Renal cortical epithelial cell (primary cell): ENCODE measurements at places on chromosomes 13 and 19. TPM values are rescaled to one million over a fixed set of nuclear protein-coding genes. Genes with fewer than 3 reads are reported as not detected.
A peak's percentile ranks its signal among the peaks of the same experiment; 100 is the strongest.

DNA sequence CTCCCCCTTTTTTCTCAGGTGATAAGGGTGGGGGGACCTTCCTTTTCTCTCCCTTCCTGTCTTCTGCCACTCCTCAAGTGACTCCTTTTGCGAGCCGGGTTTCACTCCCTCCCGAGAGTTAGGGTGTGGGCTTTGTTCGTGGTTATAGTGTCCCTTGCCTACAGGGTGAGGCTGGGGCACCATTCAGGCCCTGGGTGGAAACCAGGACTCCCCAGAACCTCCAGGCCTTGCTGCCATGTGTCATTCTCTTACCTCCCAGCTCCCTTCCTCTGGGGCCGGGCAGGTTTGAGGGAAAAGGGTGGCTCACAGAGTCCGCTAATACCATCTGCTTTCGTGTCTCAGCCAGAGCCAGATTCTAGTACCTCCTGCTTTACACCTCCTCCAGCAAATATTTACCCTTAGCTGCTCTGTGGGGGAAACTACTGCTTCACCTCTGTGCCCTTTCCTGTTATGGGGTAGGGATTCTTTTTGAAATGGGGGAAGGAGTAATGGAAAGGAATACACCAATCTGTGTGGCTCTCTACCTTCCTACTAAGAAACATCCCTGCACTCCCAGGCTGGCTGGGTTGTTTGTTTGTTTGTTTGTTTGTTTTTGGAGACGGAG lies 2.8 kb downstream of the ACTN4 start:
- no peak for DNase-seq

- DNase-seq = no peak
Measured at GRCh38 chr13:70107498-70108281, at the start of gene ATXN8OS. ATXN8OS (plus strand) TSS chr13:70107826.

GRCh38 chr19:44875666-44876451 lies 15.2 kb upstream of the TOMM40 start:
- DNase-seq = no peak

GRCh38 chr13:51636349-51636890 lies 52.2 kb downstream of the WDFY2 start:
- peak; percentile 47 for DNase-seq

DNA sequence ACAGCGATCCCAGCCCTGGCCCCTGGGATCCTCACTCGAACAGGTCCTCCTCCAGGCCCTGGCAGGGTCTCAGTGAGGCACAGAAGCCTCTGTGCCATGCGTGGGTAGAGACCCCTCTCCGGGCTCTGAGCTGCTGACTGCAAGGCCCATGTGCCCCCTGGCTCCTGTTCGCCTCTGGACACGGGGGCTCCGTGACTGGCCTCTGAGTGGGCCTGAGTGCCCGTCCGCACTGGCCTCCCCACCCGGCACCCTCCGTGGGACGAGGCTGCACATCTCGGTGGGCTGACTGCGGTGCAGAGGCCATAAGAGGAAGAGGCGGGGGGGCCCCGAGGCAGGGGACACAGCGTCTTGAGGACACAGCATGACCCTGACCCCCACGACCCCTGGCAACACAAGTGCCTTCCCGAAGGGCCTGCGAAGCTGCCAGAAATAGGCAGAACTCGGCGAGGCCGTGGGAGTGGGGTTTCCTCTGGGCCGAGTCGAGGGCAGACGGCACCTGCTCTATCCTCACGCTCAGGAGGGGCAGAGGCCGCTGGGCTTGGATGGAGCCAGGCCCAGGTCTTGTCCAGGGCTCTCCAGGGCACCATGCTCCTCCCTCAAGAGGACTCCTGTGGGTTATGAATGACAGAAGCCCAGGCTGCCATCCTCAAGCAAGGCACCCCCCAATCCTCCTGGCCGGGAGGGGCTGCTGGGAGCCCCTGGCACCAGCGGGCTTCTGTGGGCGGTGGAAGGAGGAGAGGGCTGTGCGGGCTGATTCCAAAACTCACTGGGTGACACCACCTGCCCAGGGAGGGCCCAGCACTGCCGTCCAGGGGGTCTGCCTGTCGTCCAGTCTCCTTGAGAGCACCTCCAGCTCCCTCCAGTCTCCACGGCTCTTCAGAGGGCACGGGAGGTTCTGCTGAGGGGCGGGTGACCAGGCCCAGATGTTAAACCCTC lies 52.6 kb downstream of the RASA3 start:
- no peak for DNase-seq

- no peak for DNase-seq
Measured at GRCh38 chr13:23848019-23848418, 41.2 kb downstream of the MIPEP start.

- no peak for DNase-seq
Measured at GRCh38 chr19:6778386-6778785, 5.9 kb downstream of the VAV1 start.

GRCh38 chr19:41701401-41702075 lies 6.9 kb upstream of the CEACAM5 start:
- DNase-seq = no peak

DNA sequence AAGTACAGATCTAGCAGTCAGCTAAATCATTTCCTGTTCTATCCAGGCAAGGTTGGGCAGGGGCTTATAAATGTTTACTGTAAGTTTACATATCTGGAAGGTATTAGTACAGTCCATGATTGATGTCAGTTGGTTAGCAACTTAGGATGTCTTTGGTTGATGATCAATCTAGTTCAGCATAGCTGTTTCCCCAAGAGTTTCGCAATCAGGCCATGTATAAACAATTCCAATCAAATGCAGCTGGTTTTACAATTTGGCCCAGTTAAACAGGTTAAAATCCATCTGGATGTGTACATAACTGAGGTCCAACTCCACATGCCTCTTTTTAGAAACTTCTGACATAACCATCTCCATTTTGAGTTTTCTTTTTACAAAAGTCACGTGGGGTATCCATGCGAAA lies 6.9 kb downstream of the ZNF221 start:
- peak; percentile 55 for DNase-seq

GRCh38 chr19:35162471-35163326 lies 8.2 kb downstream of the FXYD5 start:
- DNase-seq = no peak

- peak; percentile 21 for DNase-seq
Measured at GRCh38 chr13:51717786-51718398, 86.1 kb downstream of the DHRS12 start.

DNA sequence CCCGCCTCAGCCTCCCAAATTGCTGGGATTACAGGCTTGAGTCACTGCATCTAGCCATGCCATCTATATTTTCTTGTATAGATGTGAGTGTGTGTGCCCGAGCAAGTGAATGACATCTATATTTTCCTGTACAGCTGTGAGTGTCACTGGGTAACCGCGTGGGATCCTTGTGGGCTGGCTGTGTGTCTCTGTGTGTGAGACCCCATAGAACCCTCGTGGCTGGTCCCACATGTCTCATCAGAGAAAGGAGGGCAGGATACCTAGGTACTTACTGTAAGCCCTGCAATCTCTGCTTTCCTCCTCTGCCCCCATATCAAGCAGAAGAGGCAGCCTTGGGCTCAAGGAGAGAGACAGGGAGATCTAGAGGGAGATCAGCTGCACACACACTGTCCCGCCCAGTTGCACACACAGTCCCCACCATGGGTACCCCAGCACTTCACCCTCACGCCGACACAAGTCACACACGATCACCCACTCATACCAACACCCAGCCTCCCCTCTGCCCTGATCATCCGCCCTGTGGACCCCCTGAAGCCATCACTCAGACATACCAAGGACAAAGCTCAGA lies 655 bp downstream of the DENND1C start:
- DNase-seq = no peak

- no peak for DNase-seq
Measured at GRCh38 chr13:72151241-72151640, 284.2 kb upstream of the DACH1 start.

GRCh38 chr13:99058527-99059495 lies 80.9 kb upstream of the DOCK9 start:
- no peak for DNase-seq

GRCh38 chr19:55178781-55179599 lies 1.1 kb downstream of the SYT5 start:
- DNase-seq = peak; percentile 59

GRCh38 chr13:109877809-109878208 lies 91.4 kb upstream of the IRS2 start:
- no peak for DNase-seq

DNA sequence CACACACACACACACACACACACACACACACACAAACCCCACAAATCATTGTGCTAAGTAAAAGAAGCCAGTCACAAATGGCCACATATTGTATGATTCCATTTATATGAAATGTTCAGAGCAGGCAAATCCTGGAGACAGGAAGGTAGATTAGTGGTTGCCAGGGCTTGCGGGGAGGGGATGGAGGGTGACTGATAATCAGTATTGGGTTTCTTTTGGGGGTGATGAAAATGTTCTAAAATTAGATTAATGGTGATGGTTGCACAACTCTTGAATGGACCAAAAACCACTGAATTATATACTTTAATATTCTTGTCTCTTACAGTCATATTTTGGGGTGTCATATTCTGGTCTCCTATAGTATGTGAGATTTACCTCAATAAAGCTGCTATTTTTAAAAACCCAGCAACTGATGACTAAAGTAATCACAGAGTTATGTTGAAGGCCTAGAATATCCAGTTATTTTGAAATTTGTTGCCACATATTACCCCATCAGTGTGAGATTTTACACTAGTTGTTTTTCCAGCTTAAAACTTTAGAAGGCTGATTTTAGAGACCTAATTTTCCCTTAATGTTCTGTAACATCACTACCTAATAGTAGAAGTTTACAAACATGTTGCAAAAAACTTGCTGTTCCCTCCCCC lies 20.3 kb downstream of the FLT1 start:
- DNase-seq = no peak

GRCh38 chr19:4803736-4804695 lies 12.5 kb downstream of the FEM1A start:
- no peak for DNase-seq

DNA sequence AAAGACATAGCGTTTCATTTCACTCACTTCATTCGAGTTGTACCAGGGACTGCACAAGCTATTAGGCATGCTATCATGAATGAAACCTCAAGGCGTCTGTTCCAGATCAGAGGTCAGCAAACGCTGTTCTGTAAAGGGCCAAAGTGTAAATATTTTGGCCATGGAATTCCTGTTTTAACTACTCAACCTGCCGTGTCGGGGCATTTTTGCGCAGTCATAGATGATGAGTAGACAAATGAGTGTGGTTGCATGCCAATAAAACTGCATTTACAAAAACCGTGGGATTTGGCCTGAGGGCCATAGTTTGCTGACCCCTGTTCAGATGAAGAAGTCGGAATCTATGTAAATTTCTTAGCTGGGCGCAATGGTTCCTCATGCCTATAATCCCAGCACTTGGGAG lies 6.5 kb downstream of the INSR start:
- DNase-seq = peak; percentile 94

- DNase-seq = no peak
Measured at GRCh38 chr13:50080911-50081678, 65.9 kb downstream of the KCNRG start.

GRCh38 chr19:57558525-57558924 lies 1.1 kb downstream of the ZNF550 start:
- peak; percentile 7 for DNase-seq

DNA sequence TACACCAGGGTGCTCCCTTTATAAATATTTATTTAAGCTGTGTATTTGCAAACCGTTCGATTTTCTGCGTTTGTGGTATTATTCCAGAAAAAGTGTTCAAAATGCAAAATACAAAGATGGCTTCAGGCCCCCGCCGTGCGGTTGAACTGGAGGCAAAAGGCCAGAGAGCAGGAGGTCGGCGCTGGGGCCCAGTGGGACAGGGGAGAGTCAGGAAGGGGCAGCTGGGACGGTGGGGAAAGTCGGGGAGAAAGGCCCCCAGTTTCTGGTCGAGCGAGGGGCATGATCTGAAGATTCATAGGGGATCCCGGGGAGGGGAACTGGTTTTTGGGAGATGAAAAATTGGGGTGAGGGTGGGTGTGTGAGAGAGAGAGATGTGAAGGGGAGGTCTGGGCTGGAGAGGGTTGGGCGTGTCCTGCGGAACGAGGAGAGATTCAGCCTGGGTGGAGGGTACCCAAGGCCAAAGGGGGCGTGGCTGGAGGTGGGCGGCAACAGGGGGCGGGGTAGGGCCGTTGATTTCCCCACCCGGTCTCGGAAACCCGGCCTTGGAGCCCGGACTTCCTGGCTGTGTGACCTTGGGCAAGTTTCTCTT lies 678 bp downstream of the ISOC2 start:
- DNase-seq = peak; percentile 44

DNA sequence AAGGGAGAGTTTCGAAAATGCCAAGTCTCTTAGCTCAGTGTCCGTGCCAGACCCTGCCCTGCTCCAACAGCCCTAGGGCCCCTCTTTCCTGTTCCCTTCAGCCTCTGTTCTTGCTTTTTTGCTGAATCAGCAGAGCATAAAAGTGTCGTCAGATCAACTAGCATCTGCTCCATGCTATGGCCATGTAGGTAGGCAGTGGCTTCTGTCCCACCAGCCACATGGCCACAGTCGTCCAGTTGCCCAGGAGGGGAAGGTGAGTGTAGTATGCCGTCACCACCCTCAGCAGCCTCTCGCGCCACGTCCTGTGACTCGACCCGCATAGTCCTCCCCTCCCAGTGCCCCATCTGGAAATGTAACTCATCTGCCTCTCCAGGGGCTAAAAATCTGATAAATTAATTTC lies 50.9 kb upstream of the ATP11A start:
- no peak for DNase-seq

- DNase-seq = peak; percentile 76
Measured at GRCh38 chr19:13155472-13156359, 5.5 kb downstream of the IER2 start.

DNA sequence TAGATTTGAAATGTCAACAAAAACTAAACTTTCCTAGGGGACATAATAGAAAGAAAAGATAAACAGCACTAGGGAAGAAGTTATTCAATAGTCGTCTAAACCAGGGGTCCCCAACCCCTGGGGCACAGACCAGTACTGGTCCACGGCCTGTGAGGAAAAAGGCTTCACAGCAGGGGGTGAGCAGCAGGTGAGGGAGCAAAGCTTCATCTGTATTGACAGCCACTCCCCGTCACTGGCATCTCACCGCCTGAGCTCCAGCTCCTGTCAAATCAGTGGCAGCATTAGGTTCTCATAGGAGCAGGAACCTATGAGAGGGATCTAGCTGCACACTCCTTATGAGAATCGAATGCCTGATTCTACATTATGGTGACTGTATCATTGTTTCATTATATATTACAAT lies 382.7 kb downstream of the MYO16 start:
- DNase-seq = no peak

ZNF681 gene
- 2.3 and 2.8 TPM in 2 replicates for total RNA-seq

LYL1 gene
- 0.20 and 1.7 TPM in 2 replicates for total RNA-seq

CLIP3 gene
- total RNA-seq = 1.2 and 15.2 TPM in 2 replicates

RASL11A gene
- 2.4 and 29.4 TPM in 2 replicates for total RNA-seq

FAAP24 gene
- 1.3 and 2.6 TPM in 2 replicates for total RNA-seq

KANK3 gene
- total RNA-seq = 0.45 and 1.0 TPM in 2 replicates

GRIN3B gene
- 2.4 and 3.6 TPM in 2 replicates for total RNA-seq

URAD gene
- total RNA-seq = not detected in 2 replicates
